ENCODE measurements at places on chromosomes 12 and 14. TPM values are rescaled to one million over a fixed set of nuclear protein-coding genes. Genes with fewer than 3 reads are reported as not detected.
A peak's percentile ranks its signal among the peaks of the same experiment; 100 is the strongest.

DNA sequence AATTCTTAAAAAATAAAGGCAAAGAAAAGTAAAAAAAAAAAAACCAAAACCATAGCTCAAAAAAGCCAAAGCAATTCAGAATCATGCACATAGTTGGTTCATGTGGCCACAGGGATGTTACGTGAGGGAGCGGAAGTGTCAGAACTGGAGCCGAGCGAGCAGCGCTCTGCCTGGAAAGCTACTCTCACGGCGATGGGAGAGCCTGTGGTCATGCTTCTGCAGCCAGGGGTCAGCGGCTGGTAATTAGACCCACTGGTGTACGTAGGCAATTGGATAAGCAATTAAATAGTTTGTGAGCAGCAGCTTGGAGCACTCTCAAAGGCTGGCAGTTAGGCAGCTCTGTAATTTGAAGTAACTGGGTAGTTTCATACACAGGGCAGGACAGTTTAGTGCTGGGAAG lies 58.1 kb downstream of the TRHDE start:
- peak; percentile 93 for DNase-seq

DNA sequence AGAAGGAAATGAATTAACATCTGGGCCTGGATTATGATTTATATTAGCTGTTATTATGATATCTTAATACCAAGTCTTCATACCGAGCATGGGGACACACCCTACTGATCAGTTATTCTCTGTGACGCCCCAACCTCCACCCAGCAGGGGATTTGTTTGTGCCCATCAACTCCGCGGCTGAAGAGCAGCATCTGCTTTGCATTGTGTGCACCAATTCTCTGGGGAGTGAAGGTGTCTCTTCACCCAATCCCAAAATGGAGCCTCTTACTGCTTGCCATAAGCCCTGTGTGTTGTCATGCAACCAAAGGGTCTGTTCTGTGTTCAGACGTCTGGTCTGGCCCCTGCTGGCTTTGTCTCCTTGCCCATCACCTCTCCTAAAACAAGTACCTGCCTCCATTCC lies 25.4 kb downstream of the DHRS2 start:
- DNase-seq: no peak

- DNase-seq: peak; percentile 77
Observed at GRCh38 chr12:25186788-25187402, 8.1 kb downstream of the DNAI7 start.

DNA sequence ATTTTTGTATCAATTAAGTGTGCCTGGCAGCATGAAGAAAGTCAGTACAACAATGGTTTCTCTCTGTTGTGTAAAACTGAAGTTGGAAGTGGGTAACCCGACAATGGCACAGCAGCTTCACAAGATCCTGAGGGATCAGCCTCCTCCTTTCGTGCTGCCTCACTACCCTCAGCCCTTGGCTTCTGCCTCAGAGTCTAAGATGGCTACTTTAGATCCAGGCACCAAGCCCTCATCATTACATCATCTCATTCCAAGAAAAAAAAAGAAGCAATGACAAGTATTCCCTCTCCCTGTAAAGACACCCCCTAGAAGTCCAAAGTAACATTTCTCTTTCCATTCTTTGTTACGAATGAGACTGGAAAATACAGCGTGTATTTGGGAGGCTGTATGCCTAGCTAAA lies 92.6 kb downstream of the DNAI7 start:
- DNase-seq: no peak

SYT1 gene
- total RNA-seq: 1.0 TPM

DNA sequence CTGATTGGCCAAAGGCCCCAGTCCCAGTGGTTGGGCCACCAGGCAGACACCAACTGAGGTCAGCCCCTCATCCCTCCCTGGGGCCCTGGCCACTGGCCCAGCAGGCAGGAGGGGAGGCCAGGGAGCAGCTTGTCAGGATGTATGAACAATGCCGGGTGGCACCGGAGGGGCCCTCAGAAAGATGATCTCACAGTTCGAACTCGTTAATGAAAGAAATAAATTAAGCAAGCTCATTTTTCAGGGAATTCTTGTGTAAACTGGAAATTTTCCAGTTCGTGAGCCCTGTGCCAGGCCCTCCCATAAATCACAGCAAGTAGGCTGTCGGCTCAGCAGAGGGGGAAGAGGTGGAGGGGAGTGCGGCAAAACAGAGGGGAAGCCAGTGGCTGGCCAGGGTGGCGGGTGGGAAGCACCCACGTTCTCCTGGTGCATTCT lies 177.0 kb upstream of the VASH1 start:
- DNase-seq: peak; percentile 16

CDKL1 gene
- 24.5 TPM for total RNA-seq

- peak; percentile 82 for DNase-seq
Observed at GRCh38 chr14:24365600-24366412, 2.2 kb upstream of the NFATC4 start.

BMP4 gene
- 1.2 TPM for total RNA-seq

DNA sequence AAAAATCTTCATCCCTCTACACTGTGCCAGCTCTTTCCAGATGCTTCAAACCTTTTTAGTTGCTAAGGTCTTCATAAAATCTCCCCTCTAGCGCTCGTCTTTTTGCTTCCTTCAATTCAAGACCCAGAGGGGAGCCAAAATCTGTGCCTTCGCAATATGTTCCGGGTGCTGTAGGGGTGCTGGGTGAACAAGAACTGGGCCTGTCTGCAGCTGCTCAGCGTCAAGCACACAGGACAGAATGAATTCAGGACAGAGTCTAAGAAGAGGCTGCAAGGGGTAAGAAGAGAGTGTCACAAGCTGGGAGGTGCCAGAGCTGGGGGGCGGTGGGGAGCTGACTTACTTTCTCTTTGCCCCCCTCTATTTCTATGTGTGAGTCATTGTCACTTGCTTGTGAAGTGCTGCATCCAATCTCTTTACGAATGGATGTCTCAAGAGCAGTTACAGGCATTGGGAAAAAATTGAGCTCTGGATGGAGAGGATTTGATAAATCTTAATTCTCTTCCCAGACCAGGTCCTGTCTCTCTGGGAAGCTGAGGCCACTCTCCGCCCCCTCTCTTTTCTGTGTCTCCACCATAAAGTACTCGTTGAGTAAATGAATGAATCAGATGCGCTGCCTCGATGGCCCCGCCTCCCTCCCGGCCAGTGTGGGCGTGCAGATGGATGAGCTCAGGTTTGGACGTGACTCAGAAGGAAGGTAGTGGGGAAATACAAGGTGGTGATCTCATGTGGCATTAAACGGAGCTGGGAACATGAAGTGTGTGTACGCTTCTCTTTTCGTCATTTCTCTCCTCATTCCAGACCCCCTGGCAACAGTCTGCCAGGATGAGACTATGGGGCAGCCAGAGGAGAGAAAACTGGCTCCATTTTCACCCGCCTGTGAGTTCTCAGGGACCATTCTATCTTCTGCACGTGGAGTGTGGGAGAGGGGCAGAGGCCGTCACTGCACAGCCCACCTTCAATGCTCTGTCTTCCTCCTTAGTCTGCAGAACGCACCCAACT lies 91.3 kb downstream of the TSPAN9 start:
- peak; percentile 97 for DNase-seq

PLXNC1 gene
- total RNA-seq: 2.7 TPM

GRCh38 chr12:102300824-102301461 lies 103.3 kb upstream of the PMCH start:
- DNase-seq: peak; percentile 60

DNA sequence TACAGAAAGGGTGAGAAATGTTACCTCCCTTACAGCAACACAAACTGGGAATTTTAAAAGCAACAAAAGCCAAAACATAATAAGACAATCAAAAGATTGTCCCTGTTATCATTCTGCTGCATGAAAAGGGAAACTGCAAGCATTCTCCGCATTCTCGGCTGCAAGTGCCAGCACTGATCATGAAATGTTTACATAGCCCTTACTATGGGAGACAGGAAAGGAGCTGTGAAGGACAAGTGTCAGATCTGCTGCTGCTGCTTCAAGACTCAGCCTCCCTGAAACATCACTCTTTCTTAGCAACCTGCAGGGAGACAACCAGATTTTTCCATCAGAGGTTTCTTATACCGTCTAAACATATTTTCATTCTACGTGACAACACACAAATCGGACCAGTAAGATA lies 20.1 kb downstream of the DENND5B start:
- no peak for DNase-seq

DNA sequence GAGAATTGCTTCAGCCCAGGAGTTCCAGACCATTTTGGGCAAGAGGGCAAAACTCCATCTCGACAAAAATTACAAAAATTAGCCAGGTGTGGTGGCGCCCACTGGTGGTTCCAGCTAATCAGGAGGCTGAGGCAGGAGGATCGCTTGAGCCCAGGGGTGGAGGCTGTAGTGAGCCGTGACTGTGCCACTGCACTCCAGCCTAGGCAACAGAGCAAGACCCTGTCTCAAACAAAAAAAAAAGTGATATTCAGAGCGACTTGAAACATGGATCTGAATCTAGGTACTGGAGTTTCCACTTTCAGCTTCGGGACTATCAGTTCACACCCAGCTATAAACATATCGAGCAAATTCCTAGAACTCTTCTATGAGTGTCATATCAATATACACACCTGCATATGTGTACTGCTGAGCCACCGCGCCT lies 16.3 kb upstream of the RNF34 start:
- DNase-seq: no peak

GRCh38 chr14:76830556-76830955 lies 4.3 kb downstream of the LRRC74A start:
- no peak for DNase-seq

ACVR1B gene
- total RNA-seq: 14.8 TPM

- no peak for DNase-seq
Observed at GRCh38 chr14:94962166-94962575, 192.3 kb upstream of the GSC start.

TEP1 gene
- total RNA-seq: 20.8 TPM

ACOT6 gene
- not detected for total RNA-seq

SMIM10L1 gene
- 6.3 TPM for total RNA-seq

DNA sequence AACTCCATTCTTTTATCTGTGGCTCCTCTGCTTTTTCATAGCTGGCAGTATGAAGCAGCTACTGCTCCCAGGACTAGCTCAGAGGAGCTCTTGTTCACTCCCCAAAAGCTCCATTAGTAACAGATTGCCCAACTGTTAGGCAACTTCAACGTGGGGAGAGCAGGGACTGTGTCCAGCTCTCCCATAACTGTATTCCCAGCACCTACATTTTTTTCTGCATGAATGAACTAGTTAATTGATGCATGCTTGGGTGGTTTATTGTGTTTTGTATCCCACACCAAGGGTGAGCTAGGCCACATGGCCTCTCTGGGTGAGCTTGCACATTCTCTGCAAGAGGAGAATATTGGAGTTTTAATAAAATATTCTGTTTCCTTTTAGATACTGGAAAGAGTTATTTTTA lies 15.2 kb downstream of the STON2 start:
- DNase-seq: peak; percentile 99

ASCL4 gene
- total RNA-seq: not detected

DNA sequence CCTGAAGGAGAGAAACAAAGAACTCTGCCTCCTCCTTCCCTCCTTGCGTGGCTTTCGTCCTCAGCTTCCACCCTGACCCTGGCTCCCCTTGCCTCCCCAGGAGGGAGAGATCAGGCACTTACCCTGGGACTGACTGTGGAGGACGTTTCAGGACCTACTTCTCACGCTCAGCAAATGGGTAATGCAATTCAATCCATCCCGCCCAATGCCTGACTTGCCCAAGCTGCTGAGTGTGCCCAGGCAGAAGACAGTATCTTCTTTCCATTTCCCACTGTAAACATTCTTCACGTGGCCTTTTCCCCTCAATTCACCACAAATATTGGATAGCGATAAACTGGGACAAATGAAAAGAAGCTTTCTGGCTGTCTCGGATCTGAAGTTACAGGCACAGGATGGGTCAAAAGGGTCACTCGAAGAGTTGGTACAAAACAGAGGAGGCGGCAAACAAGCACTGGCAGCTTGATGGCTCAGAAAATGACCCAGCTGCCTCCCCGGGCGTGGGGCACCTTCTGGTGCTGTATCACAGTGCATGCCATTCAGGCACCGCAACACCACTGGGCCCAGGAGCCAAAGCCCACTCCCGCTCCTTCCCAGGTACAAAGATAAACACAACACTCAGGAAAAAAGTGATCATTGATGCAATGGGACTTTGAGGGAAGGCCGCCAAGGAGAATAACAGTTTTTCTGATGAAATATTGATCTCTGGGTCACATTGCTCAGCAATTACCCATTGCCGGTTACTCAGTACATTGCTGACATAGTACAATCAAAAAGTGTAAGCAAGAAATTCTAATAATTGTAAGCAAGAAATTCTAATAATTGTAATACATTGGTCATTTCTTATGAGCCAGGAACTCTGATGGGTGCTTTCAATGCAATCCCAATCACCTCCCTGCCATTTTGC lies 65.8 kb downstream of the TRIM9 start:
- DNase-seq: no peak

KCNK13 gene
- not detected for total RNA-seq

GRCh38 chr14:73149753-73150152 lies 13.4 kb downstream of the PSEN1 start:
- no peak for DNase-seq

DNA sequence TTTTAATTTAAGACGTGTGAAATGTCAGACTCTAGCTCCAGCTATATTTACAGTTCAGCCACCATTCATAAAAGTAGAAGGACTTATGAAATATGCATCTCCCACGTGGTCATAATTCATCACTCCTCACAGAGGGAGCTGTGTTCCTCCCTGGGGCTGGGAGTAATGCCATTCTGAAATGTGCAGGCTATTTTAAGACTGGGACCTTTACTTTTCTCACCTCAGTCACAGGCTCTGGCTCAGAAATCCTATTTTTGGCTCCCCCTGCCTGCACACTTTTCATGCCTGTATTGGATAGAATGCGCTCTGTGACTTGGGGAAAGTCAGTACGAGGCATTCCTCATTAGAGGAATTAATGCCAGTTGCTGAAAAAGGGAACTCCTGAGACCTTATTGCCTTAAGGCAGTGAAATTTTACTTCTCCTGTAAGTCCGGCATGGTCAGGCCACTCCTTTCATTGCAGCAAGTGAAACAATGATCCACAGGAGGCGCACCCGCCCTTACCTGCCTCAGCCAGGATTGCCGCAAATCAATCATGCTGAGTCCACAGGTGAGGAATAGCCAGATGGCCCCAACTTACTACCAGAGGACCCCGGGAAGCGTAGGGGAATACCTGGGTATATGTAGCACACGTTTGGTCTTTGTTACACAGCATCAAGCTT lies 1133.2 kb upstream of the TMEM132C start:
- DNase-seq: no peak

- DNase-seq: peak; percentile 34
Observed at GRCh38 chr14:65414961-65415589, 2.5 kb downstream of the FUT8 start.

KSR2 gene
- total RNA-seq: 0.65 TPM

DNA sequence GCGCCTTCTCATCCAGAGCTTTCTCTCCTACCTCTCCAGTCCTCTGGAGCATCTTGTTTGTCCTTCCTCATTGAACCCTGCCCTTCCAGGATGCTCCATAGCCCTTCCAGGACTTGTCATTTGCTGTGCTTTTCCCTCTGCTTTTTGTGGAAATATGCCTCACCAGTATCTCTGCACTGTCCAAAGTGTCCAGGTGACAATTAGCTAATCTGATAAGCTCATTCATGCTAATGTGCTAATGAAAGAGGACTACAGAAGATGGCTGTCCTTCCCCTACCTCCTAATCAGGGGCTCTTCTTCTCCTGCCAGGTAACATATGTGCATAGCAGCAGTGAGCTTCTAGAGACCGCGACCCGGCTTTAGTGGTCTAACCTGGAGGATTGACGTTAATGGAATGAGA lies 58.4 kb upstream of the OTX2 start:
- DNase-seq: no peak

All from renal cortical epithelial cell (primary cell).